ENCODE measurements at places on chromosomes 11 and 22.

DNA sequence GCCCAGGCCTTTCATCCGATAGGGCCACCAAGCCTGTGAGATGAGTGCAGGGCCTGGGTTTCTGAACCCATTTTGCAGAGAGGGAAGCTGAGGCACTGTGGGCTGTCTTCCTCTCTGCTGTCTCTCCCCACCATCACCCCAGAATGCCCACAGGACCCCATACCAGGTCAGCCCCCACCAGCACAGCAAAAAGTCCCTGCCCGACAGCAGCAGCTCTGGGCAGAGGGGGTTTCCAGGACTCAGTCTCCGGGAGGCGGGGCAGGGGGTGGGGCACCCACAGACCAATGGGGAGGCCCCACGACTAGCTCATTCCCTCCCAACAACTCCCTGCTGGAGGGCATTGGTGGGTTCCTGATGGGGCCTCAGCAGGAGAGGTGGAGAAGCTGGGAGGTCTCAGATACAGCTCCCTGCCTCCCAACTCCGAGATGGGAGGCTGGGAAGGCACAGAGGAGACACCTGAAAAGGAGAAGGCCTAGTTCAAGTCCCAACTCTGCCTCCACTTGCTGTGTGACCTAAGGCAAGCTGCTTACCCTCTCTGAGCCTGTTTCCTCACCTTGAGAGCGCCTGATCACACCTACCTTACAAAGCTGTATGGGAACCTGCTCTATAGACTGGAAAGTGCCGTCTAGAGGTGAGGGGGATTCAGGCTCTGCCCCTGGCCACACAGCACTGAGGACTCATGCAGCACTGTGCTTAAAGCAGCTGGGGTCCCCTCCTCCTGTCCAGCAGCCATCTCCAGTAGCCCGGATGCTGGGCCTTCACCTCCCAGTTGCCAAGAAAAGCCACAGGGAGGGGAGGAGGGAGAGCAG lies 3.5 kb downstream of the CBX7 start:
- no peak for DNase-seq

- DNase-seq, result no peak
Observed at GRCh38 chr22:32949391-32950173, 108.6 kb downstream of the SYN3 start.

DNA sequence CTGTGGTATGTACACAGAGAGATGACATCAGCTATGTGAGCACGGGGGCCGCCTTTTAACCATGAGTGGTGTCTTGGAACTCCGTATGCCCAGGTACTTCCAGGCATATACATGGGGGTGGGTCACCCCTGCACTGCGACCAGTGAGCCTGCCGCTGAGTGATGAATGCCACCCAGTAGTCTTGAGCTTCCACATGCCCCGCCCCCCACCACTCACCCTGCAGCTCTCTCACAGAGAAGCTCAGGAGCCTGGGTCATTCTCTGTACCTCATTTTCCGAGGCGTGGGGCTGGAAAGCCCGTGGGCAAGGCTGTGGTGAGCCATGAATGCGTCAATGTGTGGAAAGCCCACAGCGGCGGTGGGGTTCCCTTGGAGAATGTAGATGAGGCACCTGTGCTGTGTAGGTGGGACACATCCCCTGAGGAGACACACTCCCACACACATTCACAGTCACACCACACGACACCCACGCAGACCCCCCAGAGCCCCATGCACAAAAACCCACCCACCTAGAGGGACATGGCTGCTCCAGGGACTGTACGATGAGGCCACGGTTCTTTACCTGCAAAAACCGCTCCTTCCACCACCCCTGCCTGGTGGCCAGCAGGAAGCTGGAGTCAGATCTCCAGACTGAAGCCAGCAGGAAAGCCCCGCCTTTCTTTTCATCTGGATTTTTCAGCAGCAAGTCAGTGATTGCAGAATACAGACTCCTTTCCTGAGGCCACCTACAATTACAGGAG lies 67.6 kb downstream of the PIWIL3 start:
- DNase-seq, result no peak

GRCh38 chr11:9576701-9577381 lies 3.4 kb downstream of the WEE1 start:
- DNase-seq, result peak; percentile 49

- peak; percentile 78 for DNase-seq
Observed at GRCh38 chr11:46308631-46309419, 31.4 kb downstream of the CREB3L1 start.

DNA sequence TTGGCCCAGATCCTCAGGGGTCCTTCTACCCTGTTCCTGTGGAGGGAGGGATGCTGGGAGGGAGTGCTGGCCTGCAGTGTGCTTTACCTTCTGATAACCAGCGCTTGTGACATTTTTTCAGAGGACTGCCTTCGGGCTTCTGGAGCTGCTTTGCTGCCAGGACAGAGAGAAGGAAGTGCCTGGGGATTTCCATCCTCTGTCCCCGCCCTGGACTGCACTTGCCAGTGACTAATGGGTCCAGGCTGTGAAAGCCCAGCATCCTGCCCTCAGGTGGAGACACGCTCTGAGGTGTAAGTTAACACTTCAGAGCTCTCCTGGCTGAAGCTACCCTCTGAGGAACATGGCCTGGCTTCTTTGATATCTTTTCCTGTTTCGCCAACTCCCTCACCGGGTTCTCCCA lies 158.7 kb upstream of the SYT13 start:
- DNase-seq, result peak; percentile 29

GRCh38 chr11:65569164-65569972 lies 909 bp upstream of the ZNRD2 start:
- DNase-seq, result peak; percentile 32

DNA sequence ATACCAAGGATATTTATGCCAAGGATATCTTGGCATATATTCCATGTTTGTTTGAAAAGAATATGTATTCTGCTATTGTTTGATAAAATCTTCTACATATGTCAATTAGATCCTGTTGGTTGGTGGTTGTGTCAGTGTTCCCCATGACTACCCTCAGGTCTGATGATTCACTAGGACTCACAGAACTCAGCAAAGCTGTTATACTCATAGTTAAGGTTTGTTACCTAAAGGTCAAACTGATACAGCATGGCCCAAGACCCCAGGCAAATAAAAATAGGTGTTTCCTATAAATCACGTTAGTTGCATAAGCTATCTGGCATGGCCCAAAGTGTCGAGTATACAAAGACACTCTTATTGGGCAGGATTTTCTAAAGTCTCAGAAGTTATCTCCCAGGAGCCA lies 30.2 kb upstream of the B3GNT6 start:
- DNase-seq, result no peak

- DNase-seq, result no peak
Observed at GRCh38 chr11:3207526-3208189, 11.0 kb downstream of the MRGPRG start.

DNA sequence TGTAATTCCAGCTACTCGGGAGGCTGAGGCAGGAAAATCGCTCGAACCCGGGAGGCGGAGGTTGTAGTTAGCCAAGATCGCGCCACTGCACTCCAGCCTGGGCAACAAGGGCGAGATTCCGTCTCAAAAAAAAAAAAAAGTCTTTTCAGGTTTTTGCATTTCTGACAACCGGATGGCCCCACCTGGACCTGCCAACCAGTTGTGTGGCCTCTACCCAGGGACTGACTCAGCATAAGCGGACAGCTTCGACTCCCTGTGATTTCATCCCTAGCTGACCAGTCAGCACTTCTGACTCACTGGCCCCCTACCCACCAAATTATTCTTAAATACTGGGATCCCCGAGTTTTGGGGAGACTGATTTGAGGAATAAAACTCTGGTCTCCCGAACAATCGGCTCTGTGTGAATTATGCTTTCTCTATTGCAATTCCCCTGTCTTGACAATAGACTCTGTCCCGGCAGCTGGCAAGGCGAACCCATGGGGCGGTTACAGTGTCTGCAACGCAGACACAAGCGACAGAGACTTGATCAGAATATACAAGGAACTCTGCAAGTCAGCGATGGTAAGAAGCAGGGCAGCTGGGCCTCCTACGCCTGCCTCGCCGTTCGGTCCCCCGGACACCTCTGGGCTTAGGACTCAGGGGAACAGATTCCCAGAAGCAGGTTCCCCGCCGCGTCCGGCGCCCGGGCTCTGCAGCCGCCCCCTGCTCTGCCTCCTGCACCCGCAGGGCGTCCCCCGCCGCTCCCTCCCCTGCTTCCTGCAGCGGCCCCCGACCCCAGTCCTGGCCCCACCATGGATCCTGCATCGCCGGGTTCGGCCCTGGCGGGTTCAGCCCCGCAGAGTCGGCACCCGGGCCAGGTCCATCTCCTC lies 741 bp upstream of the TALDO1 start:
- peak; percentile 60 for DNase-seq

DNA sequence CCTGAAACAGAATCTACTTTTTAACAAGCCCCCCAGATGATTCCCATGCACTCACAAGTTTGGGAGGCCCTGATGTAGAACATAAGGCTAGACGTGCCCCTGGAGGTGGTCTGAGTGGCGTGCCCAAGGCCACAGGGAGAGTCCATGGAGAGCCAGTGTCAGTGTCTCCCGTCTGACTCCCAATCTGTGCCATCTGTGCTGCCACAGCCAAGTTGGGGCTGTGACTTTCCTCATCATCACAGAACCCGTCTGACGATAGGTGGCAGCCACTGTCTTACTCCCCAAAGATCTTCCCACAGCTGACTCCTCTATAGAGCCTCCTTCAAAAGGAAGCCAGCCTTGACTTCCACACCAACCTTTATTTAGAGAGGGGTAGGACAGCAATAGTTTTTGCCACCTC lies 470.5 kb downstream of the SOX6 start:
- no peak for DNase-seq

DNA sequence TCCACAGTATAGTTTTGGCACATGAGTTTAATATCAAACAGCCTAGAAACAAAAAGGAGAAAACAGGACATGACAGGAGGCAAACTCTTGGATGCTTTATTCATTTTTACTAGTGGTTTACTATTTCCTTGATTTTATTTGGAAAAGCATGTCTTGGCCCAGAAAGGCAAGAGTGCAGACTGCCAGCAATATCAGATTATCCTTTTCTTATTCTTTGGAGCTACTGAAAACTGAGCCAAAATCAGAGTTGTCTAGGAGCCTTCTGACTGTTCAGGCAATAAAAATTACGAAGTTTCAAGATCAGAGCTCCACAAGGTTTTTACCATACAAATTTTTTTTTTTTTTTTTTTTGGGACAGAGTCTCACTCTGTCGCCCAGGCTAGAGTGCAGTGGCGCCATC lies 16.0 kb downstream of the CELF1 start:
- no peak for DNase-seq

DNA sequence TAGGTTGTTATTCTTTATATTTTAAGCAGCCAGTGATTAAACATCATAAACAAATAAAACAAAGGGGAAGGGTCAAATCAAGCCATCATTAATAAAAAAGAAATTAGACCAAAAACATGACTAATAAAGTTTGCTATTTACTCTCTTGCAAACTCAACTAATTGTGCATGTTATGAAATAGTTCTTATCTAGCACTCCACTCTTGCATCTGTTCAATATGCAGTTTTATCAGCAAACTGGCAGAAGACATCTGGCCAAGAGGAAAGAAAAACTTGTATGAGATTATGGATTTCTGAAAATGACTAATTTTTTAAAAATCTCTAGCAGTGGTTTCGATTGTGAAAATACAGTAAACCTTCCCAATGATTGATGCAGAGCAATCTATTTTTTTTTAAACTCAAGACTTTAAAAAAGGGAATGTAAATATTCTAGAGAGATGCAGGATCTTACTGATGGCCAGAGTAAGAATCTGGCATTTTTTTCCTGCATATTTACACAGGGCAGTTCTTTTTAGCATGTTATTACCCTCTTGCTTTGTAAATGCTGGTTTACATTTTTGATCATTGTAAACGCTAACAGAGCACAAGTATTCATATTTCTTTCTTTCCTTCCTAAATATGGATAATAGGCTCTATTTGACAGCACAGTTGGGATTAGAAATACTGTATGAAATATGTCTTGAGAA lies 83.3 kb downstream of the GRIA4 start:
- DNase-seq, result no peak

- peak; percentile 93 for DNase-seq
Observed at GRCh38 chr11:122697636-122698167, 42.2 kb downstream of the UBASH3B start.

DNA sequence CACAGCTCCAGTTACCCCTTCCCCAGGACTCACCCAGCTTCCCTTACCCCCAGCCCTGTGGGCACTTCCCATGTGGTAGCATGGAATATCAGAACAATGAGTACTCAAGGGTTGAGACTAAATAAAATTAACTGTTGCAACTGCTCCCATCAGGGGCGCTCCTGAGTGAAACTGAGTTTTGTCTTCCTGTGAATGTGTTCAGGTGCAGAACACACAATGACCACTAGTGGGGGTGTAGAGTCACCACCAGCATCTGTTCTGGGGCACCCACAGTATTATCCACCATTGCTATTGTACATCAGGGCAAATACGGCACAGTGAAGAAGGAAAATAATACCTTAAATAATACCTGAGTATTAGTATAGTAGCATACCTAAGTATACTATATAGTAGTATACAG lies 689.7 kb downstream of the TBC1D22A start:
- no peak for DNase-seq

- DNase-seq, result no peak
Observed at GRCh38 chr11:86800960-86801272, 574 bp downstream of the PRSS23 start.

GRCh38 chr11:10930972-10931760 lies 73.3 kb upstream of the ZBED5 start:
- peak; percentile 35 for DNase-seq

DNA sequence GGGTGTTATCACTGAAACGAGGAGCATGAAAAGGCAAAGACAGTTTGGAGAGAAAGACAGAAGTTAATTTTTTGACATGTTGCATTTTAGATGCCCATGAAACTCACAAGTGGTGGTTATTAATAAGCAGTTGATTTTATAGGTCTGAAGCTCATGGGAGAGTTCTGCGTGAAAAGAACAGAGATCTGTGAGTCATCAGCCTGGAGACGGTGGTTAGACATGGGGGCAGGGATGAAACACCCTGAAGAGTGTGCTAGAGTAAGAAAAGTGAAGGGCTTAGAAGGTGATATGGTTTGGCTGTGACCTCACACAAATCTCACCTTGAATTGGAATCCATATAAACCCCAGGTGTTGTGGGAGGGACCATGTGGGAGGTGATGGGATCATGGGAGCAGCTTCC lies 289.1 kb upstream of the ISX start:
- DNase-seq, result no peak

- no peak for DNase-seq
Observed at GRCh38 chr11:58046231-58046630, 15.5 kb downstream of the OR6Q1 start.

DNA sequence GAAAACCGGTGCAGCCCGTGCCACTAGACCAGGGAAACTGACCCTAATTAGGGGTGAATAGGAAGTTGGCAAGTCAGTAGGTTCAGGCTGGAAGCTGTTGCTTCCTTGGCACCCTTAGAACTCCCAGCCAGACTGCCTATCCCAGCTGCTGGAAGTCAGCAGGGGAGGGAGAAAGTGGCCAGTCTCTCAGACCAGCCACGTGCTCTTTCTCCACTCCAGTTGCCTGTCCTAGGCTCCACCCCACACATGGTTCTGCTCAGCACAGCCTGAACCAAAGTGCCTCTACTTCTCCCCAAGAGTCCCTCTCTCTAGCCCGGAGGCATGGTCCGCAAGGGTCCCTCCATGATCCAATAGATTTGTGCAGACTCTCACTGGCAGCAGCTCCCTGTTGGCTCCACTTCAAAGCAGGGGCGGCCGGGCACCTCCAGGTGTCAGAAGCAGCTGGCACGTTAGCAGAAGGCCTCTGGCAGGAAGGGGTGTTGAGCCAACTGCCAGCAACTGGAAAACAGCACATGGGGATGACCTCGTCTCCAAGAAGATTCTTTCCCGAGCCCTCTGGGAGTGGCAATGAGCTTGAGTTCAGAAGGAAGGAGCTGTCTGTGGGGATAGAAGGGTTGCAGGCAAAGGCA lies 27.7 kb downstream of the ARFGAP2 start:
- no peak for DNase-seq
